ENCODE measurements at places on chromosomes 11 and 22. TPM values are rescaled to one million over a fixed set of nuclear protein-coding genes. Genes with fewer than 3 reads are reported as not detected.
A peak's percentile ranks its signal among the peaks of the same experiment; 100 is the strongest.

- DNase-seq, result no peak
These were observed 16.0 kb upstream of the PPP2R1B start for GRCh38 chr11:111782109-111782741.

DNA sequence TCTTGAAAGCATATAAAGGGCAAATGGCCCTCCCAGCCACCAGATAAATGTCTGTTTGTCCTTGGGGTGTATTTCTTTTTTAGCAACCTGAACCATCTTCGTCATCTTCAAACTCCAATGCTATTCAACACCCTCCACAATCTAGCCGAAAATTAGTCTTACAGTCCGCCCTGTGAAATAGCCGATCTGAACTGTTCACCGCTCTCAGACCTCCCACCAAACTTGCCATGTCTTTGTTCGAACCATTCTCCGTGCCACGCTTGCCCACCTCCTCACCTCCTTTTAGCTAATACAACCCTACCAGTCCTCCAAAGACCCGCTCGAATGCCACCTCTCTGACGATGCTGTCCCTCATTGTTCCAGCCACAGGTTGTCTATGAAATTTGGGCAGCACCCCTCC lies 46.0 kb downstream of the SC5D start:
- no peak for DNase-seq

DNA sequence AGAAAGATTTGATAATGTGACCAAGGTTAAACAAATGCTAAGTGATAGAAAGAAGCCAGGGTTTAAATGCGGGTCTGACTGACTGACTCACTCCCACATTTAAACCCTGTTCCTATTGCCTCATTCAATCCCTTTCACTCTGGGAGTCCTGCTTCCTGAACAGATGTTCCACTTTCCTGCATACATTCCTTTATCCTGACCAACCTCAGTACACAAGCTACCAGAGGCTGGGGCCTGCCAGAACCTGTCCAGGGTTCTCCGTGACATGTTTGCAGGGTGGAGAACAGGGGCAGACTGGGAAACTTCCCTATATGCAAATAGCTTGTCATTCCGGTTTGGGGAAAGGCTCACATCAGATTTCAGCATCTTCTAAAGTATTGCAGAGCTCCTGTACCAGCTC lies 3.0 kb upstream of the ANKK1 start:
- no peak for DNase-seq

- no peak for DNase-seq
These were observed 22.8 kb upstream of the P2RY6 start for GRCh38 chr11:73249304-73249703.

- DNase-seq, result no peak
These were observed 916.8 kb downstream of the METTL15 start for GRCh38 chr11:29025001-29025400.

- no peak for DNase-seq
These were observed 251.1 kb downstream of the NXPE2 start for GRCh38 chr11:114929351-114930000.

- DNase-seq, result no peak
These were observed 45.6 kb downstream of the BCR start for GRCh38 chr22:23225724-23226496.

GRCh38 chr11:124211321-124211720 lies 28.2 kb downstream of the OR10D3 start:
- DNase-seq, result no peak

The RPS13 gene
- total RNA-seq, result 1,890 TPM

- no peak for DNase-seq
These were observed 608.9 kb downstream of the NTM start for GRCh38 chr11:131979364-131979763.

The PLEKHA7 gene
- 8.8 TPM for total RNA-seq

DNA sequence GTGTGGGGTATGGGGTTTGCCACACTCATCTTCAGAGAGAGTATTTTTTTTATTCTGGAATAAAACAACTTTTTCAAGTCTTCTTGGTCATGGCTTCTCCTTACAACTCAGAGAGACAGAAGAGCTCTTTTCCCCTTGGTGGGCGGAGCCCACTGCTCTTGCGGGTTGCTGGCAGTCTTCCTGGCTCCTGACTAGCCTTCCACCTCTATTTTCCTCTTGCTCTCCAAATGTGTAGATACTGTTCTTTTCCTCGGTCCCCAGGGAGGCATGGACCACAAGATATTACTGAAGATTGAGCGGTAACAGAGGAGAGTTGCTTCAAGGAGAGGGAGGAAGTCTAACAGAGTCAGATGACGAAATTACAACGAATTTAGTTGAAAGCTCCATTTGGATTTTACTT lies 210.6 kb downstream of the NTM start:
- DNase-seq, result no peak

- DNase-seq, result no peak
These were observed 1.7 kb upstream of the CALCB start for GRCh38 chr11:15071556-15072255.

The FDXACB1 gene
- total RNA-seq, result 2.5 TPM

The PAX6 gene
- 0.61 TPM for total RNA-seq

GRCh38 chr11:113724778-113725177 lies 18.7 kb upstream of the TMPRSS5 start:
- no peak for DNase-seq

DNA sequence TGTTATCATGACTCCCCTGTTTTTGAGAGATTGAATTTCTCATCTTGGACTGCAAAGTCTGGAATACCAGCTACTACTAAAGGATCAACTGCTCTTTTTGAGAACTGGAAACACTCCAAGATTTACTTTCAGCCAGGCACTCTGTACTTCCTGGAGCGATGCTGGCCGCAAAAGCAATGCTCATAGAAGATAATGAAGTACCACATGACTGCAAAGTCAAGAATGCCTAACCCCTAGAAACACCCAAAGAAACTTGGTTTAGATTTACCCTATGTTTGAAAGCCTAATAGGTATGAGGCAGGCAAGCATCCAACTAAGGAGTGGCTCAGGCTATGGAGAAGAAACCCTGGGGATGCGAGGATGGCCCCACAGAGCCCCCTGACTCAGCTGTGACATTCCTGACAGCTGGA lies 47.7 kb upstream of the ARHGAP20 start:
- DNase-seq, result no peak

The OR52H1 gene
- not detected for total RNA-seq

DNA sequence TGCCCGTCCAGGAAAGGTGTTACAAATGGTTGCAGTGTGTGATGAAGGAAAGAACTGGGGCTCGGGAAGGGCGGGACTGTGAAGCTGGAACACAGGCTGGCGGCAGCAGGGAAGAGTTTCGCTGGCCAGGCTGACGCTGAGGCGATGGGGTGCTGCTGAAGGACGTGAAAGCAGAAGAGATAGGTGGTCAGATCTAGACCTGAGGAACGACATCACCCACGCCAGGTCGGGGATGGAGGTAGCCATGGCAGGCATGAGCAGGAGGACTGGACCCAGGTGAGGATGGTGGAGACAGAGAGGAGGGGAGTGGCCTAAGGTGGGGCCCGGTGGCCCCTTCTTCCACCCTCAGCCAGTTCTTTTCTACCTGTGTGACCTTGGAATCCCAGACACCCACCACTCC lies 9.1 kb downstream of the CDC42EP2 start:
- DNase-seq, result peak; percentile 37

The MMP10 gene
- not detected for total RNA-seq

DNA sequence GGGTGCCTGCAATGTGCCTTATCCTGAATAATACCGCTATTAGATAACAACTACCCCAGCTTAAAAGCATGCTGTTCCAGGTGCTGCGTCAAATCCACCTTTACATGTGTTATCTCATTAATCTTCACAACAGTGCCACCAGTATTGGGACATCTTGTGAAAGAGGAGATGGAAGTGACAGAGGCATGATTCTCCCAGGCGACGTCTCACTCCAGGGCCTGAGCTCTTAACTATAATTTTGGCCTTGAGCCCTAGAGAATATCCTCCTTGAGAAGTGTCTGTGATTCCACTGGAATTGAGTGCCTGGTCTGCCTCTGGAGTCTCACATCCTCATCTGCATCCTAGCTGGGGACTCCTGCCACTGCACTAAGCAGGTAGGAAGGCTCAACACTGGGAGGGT lies 43.8 kb downstream of the RPL27A start:
- no peak for DNase-seq

- no peak for DNase-seq
These were observed 48.7 kb downstream of the CWC15 start for GRCh38 chr11:94924612-94925011.

GRCh38 chr22:32754413-32755041 lies 47.0 kb upstream of the TIMP3 start:
- no peak for DNase-seq

The NFRKB gene
- total RNA-seq, result 9.4 TPM

DNA sequence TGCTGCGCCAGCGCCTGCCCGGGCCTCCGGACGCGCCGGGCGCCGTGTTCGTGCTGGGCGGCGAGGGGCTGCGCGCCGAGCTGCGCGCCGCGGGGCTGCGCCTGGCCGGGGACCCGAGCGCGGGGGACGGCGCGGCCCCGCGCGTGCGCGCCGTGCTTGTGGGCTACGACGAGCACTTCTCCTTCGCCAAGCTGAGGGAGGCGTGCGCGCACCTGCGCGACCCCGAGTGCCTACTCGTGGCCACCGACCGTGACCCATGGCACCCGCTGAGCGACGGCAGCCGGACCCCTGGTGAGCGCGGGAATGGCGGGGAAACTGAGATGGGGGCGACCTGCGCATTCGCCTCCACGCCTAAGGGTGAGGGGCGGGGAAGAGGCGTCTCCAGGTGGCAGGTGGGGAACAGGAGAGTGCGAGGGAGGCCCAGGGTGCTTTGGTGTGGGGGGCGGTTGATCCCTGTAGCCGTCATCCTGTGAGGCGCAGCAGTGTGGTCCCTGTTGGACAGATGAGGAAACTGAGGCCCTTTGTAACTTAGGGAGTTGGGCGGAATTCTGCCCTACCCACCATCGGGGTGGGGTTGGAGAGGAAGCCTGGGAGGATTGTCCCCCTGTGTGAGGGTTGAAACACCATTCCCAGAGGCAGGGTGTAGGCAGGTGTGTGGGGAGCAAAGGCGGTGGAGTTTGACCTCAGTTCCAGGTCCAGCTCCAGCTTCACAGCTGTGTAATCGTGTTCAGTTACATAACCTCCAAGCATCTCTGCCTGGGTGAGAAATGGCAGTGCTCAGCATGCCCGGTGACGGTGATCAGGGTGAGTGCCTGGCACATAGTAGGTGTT lies 758 bp downstream of the PDXP start:
- peak; percentile 75 for DNase-seq

- no peak for DNase-seq
These were observed 72.1 kb upstream of the SLC25A18 start for GRCh38 chr22:17491090-17491640.

- peak; percentile 75 for DNase-seq
These were observed 19.6 kb downstream of the FGF3 start for GRCh38 chr11:69799582-69799981.

DNA sequence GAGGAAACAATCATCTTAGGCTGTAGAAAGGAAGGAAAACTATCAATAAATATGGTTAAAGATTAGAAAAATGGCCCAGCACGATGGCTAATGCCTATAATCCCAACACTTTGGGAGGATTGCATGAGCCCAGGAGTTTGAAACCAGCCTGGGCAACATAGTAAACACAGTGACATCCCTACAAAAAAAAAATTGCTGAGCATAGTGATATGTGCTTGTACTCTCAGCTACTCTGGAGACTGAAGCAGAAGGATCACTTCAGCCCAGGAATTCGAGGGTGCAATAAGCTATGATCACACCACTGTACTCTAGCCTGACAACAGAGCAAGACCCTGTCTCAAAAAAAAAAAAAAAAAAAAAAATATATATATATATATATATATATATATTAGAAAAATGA lies 54.9 kb downstream of the ARFGAP2 start:
- no peak for DNase-seq

GRCh38 chr22:38201711-38202436 lies at the start of gene MAFF:
Gene MAFF, plus strand, starts transcription at chr22:38201994. Its CDS starts 11,860 bp downstream, at chr22:38213854.
- peak; percentile 96 for DNase-seq

The SRRD gene
- total RNA-seq, result 43.5 TPM

DNA sequence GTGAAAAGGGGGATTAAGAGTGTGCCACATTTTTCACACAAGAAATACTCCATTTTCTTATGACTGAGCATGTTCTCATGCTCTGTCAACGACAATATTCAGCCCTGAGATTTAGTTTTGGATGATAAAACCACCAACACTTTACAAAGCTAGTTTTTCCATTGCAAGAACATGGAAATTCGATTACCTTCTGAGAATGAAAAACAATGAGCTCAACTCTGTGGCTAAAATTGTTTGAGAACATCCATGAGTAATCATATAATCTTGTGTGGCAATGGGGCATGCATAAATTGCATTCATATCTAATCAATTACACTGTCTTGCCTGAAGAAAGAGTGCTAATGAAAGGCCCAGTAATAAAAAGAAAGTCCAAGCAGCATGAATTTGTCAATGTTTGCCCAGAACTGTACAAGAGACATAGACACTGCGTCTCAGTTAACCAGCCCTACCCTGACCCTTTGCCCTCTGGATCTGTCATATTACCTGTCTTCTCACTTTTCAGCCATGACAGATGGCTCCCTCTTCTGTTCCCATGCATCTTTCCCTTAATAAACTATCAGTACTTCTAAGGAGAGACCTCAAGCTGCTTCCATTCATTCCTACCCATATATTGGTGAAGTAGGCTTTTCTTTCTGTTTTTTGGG lies 253.4 kb downstream of the FAM76B start:
- no peak for DNase-seq

GRCh38 chr11:44483919-44484610 lies 81.4 kb upstream of the CD82 start:
- DNase-seq, result peak; percentile 55

DNA sequence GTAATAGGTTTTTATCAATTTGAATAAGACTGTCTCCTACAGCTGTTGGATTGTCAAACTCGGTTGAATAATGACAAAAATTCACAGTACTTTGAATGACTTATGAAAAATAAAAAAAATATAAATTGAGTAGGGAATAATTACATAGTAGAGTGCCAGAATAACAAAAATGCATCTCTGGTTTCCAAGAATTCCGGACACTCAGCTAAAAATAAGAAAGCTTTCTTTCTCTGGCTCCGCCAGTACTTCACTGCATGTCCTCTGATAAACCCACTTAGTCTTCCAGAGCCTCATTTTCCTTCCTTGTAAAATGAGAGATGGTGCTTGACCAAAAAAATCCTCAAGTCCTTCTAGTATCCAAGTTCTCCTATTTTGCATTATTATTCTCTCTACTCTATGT lies 374.6 kb upstream of the LUZP2 start:
- no peak for DNase-seq

The SLC37A2 gene
- total RNA-seq, result 0.41 TPM

DNA sequence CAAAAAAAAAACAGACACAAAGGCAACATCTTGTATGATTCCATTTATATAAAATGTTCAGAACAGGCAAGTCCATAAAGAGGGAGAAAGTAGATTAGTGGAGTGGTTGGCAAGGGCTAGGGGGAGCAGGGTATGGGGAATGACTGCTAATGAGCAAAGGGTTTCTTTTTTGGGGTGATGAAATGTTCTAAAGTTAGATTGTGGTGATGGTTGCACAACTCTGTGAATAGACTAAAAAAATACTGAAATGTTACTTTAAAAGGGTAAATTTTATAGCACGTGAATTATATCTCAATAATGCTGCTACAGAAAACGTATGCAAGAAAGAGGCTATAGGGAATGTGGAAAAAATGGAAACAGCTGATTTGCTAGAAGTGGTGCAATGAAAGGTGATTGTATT lies 155.1 kb downstream of the TENM4 start:
- DNase-seq, result no peak

Measured in Karpas-422 (cell line).